Adrenal gland (tissue), 19 donors: ENCODE measurements at places on chromosomes 3 and 15. TPM values are rescaled to one million over a fixed set of nuclear protein-coding genes. Genes with fewer than 3 reads are reported as not detected.

The SMCO1 gene
- not detected for polyA plus RNA-seq

The TNNC1 gene
- polyA plus RNA-seq, result 26.7 TPM

The TTLL13 gene
- 1.9 TPM for polyA plus RNA-seq

- DNase-seq, result no peak
Observed at GRCh38 chr3:53238051-53238850, 17.6 kb downstream of the TKT start.

GRCh38 chr3:123809597-123809996 lies 74.5 kb downstream of the MYLK start:
- DNase-seq, result no peak

- no peak for DNase-seq
Observed at GRCh38 chr3:11457135-11457534, 184.9 kb downstream of the ATG7 start.

DNA sequence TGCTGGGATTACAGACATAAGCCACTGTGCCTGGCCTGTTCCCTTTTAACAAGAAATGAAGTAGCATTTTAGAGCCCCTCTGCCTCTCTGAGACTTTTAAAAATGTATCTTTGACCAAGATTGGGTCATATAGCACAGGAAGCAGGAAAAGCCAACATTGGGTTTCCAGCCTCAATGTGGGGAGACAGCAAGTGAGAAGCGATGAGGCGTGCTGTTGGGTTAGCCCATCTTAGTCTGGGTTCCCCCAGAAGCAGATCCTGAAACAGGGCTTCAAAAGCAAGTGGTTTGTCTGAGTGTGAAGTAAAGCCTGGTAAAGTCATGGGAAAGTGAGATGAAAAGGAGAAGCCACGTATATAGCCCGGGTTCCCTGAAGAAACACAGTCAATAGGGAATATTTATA lies 48.2 kb downstream of the SV2B start:
- no peak for DNase-seq

GRCh38 chr3:64815195-64815631 lies 127.4 kb upstream of the ADAMTS9 start:
- DNase-seq, result no peak

- DNase-seq, result no peak
Observed at GRCh38 chr3:88149101-88149508, 654 bp upstream of the C3orf38 start.

DNA sequence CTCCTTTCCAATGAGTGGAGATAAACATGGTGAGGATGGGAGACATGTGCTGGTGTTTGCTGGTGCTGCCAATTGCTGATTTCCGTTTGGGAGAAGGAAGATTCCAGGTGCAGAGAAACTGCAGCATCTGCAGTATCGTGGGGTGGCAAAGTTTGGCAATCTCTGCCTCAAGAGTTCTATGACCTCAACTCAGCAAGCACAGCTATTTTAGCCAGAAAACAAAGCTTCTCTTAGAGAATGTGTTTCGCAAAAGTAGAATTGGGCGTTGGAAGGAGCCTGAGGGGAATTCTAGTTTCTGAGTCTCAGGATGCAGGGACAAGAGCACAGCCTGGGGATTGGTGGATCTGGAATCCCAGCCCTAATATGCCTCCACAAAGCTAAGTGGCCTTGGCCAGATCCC lies 18.2 kb upstream of the SHC4 start:
- DNase-seq, result no peak

DNA sequence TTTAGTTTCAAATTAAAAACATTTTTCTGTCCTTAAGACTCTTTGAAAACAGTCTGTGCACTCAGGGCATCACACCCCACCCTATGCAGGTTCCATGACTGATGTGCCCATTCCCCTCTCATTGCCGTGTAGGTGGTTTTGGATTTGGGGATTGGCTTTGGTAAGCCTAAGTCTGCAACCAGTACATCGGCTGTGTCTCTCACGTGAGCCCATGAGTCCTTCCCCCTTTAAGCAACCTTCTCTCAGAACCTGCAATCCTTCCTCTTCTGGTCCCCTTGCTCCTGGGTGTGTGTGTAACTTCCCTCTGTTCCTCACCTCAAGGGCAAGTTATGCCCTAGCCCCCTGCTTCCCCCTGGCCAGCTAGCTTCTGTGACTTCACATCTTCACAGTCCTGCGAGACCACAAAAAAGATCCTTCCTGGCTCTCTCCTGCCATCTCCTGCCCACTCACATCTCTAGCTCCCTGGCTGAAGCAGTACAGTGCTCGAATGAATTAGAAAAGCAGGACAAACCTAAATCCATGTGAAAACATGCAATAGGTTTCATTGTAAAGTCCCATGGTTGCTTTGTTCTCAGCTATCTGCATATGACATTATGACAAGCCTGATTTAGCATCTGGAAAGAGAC lies 126.7 kb downstream of the UACA start:
- no peak for DNase-seq
